ENCODE measurements at places on chromosomes 2 and 18.

DNA sequence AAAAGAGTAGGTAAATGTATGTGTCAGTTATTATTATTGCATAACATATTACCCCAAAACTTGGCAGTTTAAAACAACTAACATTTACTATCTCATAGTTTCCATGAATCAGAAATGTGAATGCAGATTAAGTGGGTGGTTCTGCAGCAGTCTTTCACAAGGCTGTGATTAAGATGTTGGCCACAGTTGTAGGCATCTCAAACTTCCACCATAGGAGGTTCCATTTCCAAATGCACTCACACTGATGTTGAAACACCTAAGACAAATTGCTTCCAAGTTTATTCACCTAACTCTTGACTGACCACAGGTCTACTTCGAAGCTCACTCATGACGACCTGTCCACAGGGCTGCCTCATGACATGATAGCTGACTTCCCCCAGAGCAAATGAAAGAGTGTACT, 360.8 kb downstream of the GRB14 start:
- no peak for DNase-seq

GRCh38 chr2:132446444-132446843, 29.8 kb downstream of the GPR39 start:
- no peak for DNase-seq

DNA sequence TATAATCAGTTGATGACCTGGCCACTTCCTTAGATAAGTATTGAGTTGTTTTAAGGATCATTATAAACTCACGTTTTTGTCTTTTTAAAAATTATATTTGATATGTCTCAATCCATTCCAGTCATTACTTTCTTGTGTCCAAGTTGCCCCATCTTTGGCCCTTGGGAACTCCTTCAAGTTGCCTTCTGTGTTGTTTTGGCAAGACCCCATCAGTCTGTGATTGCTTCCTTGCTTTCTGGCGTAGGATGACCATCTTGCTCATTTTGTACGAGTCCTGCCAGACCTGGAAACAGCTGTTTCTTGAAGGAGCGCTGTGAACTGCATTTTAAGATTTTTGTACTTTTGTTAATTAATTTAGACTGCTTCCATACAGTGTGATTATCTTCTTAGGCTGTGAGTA, 68.9 kb upstream of the ITM2C start:
- DNase-seq = no peak

- no peak for DNase-seq
These were observed 345.5 kb downstream of the RNF144A start for GRCh38 chr2:7262727-7263126.

DNA sequence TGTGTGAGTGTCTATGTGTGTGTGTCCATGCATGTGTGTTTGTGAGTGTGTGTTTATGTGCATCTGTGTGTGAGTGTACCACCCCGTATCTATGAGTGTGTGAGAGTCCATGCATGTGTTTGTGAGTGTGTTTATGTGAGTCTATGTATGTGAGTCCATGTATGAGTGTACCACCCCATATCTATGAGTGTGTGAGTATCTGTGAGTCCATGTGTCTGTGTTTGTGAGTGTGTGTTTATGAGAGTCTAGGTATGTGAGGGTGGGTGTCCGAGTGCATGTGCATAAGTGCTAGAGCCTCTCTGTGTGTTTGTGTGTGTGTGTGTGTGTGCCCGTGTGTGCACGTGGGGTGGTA, 86.0 kb upstream of the ATG16L1 start:
- no peak for DNase-seq

- no peak for DNase-seq
These were observed 95.3 kb upstream of the PARD3B start for GRCh38 chr2:204449977-204450376.

DNA sequence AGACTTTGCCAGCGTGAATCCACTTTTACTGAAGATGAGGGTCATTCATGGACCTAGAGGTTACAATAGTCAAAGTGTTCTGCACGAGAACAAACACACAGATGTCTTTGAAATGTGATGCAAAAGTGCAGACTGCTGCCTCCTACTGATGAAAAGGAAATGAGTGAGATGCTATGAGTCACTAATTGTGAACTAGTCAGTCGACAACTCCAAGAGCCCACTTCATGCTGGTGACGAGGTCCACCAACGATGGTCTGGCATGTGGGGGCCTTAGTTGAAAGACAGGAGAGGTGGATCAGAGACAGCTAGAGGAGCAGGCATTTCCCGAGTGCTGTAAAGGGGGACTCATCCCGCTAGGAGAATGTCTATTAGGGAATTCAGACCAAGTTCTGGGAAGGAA, 17.1 kb upstream of the ZNF236 start:
- no peak for DNase-seq

- DNase-seq = no peak
These were observed 105.5 kb downstream of the THADA start for GRCh38 chr2:43490252-43490786.

DNA sequence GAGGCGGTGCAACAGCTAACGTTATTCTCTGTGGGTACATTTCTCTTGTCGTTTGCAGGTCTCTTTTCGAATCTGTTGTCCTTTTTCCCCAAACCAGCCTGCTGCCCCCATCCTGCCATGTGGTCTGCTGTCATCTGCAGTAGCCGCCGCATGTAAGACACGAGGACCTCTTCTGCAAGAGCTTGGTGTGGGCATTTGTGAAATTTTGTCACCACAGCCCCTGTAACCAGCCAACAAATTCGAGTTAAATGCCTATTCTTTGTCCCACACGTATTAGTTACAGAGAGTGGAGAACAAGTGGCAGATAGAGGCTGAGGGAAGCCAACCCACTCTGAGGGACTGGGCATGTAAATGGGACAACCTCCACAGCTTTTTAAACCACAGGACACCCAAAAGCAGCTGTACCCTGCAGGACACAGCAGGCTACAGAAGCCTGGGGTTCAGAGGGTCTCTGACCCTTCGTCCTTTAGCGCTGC, 35.0 kb downstream of the ITGA6 start:
- no peak for DNase-seq

GRCh38 chr2:177667626-177668025, 275.1 kb downstream of the AGPS start:
- DNase-seq = no peak

GRCh38 chr18:11454040-11454439, 155.4 kb upstream of the SLC35G4 start:
- no peak for DNase-seq

- DNase-seq = no peak
These were observed 110.9 kb upstream of the EPC2 start for GRCh38 chr2:148533685-148534084.

DNA sequence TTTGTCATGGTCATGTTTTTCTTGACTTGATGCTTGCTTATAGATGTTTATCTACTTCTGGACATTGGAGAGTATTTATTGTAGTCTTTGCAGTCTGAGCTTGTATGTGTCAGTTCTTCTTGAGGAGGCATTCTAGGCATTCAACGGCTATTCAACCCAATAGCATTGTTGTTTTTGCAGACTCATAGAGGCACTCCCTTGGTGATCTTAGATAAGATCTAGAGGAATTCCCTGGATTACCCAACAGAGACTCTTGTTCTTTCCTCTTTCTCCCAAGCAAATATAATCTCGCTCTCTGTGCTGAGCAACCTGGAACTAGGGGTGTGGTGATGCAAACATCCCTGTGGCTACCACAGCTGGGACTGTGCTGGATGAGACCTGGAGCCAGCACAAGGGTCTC, 40.4 kb downstream of the SYT4 start:
- no peak for DNase-seq

DNA sequence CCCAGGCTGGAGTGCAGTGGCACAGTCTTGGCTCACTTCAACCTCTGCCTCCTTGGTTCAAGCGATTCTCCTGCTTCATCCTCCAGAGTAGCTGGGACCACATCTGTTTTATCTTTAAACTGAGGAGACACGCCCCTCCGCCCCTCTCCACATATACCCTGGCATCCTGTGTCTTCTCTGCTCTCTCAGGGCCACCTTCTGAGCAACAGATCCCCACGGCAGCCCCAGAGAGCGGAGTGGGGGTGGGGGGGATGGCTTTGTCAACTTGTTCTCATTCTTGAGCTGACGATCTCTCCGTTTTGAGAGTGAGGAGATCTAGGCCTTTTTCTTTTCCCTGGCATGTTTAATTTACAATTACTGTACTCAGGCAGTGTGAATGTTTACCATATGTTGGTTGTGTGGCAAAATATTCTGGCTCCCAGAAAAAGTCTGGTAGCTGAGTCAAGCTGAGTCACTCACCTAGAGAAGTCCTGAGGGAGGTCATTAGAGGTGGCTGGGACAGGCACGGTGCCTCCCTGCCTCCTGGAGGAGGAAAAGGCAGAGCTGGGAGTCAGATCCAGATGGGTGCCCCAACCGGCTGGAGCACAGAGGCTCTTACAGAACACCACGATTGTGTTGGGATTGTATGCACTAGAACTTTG, 19.5 kb upstream of the ID2 start:
- no peak for DNase-seq

GRCh38 chr2:108182489-108182888, 57.3 kb upstream of the SULT1C3 start:
- no peak for DNase-seq

DNA sequence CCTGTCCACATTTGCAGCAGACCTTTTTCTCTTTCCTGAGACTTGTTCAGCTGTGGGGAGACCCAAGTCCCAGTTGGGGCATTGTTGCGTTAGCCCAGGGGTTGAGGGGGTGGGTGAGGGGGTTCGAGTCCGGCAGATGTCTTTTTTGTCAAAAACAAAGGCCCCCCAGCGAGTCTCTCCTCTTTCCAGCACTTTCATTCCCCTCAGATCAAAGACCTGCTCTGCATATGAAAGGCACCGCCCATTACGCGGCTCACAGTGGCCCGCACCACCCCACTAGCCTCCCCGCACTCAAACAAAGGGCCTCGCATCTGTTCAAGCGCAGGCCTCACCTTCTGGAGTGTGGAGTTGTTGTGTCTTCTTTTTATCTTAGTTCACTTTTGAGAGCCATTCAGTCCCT, 25.2 kb downstream of the TRABD2A start:
- DNase-seq = no peak
